ENCODE measurements at places on chromosomes 6 and 20. TPM values are rescaled to one million over a fixed set of nuclear protein-coding genes. Genes with fewer than 3 reads are reported as not detected.

WFDC13 gene
- total RNA-seq, result not detected

RIOK1 gene
- 11.8 TPM for total RNA-seq

DEFB132 gene
- total RNA-seq, result not detected

C6orf132 gene
- under 0.01 TPM for total RNA-seq

CAP2 gene
- total RNA-seq, result 0.87 TPM

DAAM2 gene
- total RNA-seq, result 0.20 TPM

ATRN gene
- 25.2 TPM for total RNA-seq

WFDC10B gene
- total RNA-seq, result not detected

THBS2 gene
- 2.0 TPM for total RNA-seq

CDSN gene
- not detected for total RNA-seq

SUMO4 gene
- total RNA-seq, result 1.2 TPM

SRMS gene
- total RNA-seq, result not detected

NCR2 gene
- total RNA-seq, result not detected

NEURL2 gene
- total RNA-seq, result 3.0 TPM

FABP7 gene
- total RNA-seq, result not detected

QRSL1 gene
- total RNA-seq, result 7.3 TPM

HUS1B gene
- 0.79 TPM for total RNA-seq

ZNF391 gene
- total RNA-seq, result 0.22 TPM

LST1 gene
- total RNA-seq, result not detected

NKAIN2 gene
- not detected for total RNA-seq

SIGLEC1 gene
- total RNA-seq, result not detected

GRM1 gene
- total RNA-seq, result under 0.01 TPM

ULBP2 gene
- total RNA-seq, result 0.79 TPM

APCDD1L gene
- not detected for total RNA-seq

ARG1 gene
- total RNA-seq, result not detected

IL17F gene
- total RNA-seq, result not detected

MLIP gene
- 1.1 TPM for total RNA-seq

C6orf15 gene
- total RNA-seq, result not detected

CST7 gene
- not detected for total RNA-seq

EDN1 gene
- 268 TPM for total RNA-seq

GABRR2 gene
- total RNA-seq, result 0.40 TPM

GHRH gene
- total RNA-seq, result not detected

SLC52A3 gene
- under 0.01 TPM for total RNA-seq

GPLD1 gene
- under 0.01 TPM for total RNA-seq

KCNS1 gene
- total RNA-seq, result under 0.01 TPM

RBCK1 gene
- 46.4 TPM for total RNA-seq

RFX6 gene
- not detected for total RNA-seq

SNX14 gene
- 131 TPM for total RNA-seq

KCNK5 gene
- total RNA-seq, result not detected

MYO6 gene
- 26.4 TPM for total RNA-seq

RGS17 gene
- 2.8 TPM for total RNA-seq

FIG4 gene
- total RNA-seq, result 12.7 TPM

All from lung microvascular endothelial cell (primary cell).